ENCODE measurements at places on chromosomes 1 and 21.

- DNase-seq: no peak
Observed at GRCh38 chr1:234208791-234209190, 164.5 kb upstream of the COA6 start.

GRCh38 chr21:17612023-17612564 lies 607 bp downstream of the BTG3 start:
- DNase-seq: peak; percentile 84

GRCh38 chr1:195045072-195045471 lies 1563.2 kb downstream of the KCNT2 start:
- no peak for DNase-seq

DNA sequence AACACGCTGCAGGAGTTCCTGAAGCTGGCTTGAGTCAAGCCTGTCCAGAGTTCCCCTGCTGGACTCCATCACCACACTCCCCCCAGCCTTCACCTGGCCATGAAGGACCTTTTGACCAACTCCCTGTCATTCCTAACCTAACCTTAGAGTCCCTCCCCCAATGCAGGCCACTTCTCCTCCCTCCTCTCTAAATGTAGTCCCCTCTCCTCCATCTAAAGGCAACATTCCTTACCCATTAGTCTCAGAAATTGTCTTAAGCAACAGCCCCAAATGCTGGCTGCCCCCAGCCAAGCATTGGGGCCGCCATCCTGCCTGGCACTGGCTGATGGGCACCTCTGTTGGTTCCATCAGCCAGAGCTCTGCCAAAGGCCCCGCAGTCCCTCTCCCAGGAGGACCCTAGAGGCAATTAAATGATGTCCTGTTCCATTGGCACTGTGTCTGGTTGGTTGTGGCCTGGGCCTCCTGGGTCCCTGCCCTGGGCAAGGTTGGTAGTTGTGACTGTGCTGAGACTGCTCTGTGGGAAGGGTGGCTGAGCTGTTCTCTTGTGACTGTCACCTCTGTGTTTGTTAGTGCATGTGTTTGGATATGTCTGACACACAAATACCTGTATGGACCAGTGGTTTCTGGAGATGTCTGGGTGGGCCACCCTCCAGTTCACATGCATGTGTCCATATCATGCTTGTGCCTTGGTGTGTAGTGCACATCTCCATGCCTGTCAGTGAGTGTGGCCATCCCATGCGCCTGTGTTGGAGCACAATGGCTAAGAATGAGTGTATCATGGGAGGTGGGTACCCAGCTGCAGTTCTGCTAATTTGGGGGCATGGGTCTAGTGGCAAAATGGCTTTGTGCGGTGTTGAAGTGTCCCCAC lies 1.4 kb downstream of the SH3BGRL3 start:
- DNase-seq: no peak

- DNase-seq: no peak
Observed at GRCh38 chr1:59039551-59039950, 255.7 kb upstream of the JUN start.

DNA sequence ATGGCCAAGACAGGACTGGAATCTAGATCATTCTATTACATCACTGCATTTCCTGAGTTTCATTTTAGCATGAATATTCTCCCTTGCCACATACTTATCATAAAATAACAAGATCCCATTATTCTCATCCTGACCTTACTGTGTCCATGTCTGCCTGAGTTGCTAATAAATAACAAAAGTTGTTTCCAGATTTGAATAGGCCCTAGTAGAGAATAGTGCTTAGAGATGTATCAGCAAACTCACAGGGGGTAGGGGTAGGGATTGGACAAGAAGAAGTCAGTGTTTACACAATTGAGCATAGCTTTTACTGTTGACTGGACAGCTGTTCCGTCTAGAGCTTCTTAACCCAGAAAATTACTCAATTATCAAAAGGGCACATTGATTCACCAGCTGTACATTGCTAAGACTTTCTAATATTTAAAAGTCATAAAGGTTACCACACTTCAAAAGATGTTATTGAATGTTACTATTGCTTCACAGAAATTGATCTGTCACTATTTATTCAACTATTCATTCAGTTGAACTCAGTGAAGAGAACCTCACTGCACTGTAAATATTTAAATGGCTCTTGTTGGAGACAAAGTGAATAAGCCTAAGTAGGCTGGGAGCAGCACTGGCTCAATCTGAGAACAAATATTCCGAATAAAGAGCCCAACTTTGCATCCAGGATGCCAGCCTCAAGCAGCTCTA lies 121.9 kb downstream of the NRIP1 start:
- peak; percentile 16 for DNase-seq

GRCh38 chr1:121522061-121522759 lies 337.4 kb downstream of the SRGAP2C start:
- no peak for DNase-seq

DNA sequence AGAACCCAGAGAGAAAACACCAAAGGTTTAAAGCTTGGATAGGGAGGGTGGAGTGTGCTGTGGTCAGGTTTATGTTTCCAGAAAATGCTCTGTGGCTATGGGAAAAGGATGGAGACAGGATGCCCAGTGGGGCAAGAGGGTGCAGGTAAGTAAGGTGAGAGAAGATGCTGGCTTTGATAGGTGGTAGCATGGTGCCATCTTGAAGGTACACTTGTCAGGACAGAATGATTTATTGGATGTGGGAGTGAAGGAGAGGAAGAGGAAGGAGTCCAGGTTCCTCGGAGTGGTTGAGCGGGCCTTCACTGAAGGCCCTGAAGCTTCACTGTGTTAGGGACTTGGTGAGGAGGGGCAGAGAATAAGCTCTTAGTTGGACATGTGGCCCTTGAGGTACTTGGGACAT lies 3.6 kb downstream of the PTPRF start:
- DNase-seq: no peak

- no peak for DNase-seq
Observed at GRCh38 chr1:87939444-87939843, 610.8 kb downstream of the LMO4 start.

GRCh38 chr1:17123196-17124045 lies 4.2 kb upstream of the PADI2 start:
- DNase-seq: no peak

Measured in inflammatory macrophage treated with lipopolysaccharide for 4 hours (primary cell).